SHP77 (cell line): ENCODE measurements at places on chromosomes 1 and 21.

- no peak for DNase-seq
Observed at GRCh38 chr1:9503001-9503675, 36.1 kb upstream of the SLC25A33 start.

DNA sequence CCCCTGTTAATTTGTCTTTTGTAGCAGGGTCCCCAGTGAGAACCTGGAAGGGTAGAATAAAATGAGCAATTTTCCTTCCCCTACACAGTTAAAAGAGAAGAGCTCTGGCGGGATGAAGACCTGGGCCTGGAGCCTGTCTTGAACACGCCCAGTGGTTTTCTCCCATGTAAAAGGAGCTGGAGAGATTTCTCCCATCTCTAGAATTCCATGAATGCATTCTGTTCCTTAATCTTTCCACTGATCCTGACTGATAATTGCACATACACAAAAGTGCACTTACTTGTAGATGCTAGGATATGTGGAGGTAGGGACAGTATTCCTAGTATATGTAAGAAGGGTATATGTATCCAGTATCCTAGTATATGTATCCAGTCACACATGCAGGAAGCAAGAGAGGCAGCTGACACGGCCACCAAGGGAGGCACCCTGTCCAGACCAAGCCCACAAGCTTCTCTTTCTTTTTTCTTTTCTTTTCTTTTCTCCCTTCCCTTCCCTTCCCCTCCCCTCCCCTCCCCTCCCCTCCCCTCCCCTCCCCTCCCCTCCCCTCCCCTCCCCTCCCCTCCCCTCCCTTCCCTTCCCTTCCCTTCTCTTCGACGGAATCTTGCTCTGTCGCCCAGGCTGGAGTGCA is 11.9 kb upstream of the PKNOX1 start:
- no peak for DNase-seq

DNA sequence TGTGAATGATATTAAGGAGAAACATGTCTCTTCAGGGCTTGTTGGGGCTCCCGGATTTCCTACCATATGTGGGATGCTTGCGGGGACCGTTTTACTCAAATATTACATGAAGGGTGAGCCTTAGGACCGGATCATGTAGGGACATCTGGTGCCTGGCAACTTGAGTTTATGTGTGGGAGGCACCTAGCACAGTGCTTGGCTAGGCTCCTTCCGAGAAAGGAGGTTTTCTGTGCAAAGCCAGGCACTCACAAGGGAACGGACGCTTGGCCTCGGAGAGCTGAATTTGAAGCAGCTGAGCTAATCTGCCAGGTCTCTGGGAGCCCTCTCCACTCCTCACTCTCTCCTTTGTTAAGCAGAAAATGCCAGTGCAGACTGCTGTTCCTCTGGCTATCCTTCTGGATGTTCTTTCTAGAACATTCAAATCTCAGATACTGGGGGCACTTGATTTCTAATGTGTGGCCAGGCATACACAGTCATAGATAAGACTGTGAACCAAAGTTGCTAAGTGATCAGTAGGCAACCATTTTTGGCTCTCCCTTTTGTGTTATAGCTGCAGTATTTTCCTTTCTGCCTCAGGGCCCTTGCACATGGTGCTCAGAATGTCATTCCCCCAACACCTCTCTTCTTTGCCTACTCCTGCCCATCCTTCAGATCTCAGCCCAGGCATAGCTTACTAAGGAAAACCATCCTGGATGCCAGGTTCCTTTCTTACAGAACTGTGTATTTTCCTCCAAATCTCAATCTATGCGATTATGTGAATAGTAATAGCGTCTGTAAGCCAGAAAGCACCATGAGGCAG is 216.6 kb upstream of the CSF3R start:
- no peak for DNase-seq

GRCh38 chr1:196382383-196382782 is 225.9 kb downstream of the KCNT2 start:
- DNase-seq: no peak

GRCh38 chr1:5492846-5493245 is 499.4 kb downstream of the NPHP4 start:
- no peak for DNase-seq

DNA sequence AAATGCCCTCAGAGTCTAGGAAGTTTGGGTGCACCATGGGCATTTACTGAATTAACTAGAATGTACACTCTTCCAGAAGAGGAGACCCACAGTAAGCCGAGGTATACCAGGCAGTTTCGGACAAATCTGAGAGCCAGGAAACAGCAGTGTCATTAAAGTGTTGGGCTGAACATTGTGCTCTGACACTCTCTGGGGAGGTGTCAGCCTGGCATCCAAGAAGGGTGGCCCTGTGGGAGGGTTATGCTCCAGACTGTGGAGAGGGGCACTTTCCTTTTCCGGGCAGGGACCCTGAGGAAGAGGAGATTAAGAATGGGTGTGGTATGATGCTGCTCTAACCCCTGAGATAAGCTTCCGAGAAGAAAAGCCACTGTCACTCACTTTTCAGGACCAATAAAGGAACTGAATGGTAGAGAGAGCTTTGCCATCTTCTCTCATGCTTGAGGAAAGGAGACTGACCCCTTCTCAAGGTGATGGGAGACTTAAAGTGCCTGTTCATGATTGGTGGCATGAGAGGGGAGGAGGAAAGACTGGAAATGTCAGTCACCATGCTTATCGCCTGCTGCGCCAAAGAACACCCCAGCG is 98.2 kb downstream of the UCK2 start:
- no peak for DNase-seq

DNA sequence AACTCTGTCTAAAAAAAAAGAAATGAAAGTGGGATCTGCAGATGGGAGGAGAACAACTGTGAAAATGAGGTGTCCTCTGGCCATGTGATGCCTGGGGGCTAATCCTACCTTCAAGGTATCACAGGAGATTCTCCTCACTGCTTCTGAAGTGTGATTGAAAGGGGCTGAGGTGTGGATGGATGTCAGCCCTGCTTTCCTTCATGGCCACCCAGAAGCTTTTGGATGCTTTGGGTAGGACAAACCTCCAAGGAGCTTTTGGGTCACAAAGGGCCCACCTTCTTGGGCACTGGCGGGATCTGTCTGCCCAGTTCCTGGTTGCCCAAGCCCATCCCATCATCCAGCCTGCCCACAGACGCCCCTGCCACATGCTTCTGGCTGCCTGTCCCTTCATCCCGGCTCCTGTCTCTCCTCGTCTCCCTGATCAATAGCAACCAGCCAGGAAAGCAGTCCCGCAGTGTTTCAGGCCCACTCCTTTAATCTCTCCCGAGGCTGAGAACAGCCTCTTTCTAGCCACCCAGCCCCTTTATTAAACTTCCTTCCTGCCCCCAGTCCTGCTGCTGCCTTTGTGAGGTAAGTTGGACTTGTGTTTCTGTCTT is 87.2 kb downstream of the MAN1C1 start:
- no peak for DNase-seq

GRCh38 chr1:226489718-226490425 is 58.7 kb upstream of the STUM start:
- no peak for DNase-seq

DNA sequence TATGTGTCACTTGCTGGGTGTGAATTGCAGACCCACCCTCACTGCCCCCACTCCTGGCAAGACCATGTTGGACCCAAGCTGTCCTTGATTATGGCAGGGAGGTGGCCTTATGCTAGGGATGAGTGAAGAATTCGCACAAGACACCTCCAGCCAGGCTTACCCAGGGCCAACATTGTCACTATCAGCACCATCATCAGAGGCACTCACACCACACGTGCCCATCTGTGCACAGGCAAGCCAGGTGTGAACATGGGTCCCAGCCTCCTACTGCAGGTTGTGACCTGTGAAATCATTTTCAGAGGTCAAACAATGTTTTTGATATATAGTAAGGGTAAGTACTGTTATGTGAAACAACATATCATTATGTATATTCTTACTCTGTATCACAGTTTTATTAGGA is 20.3 kb upstream of the RGS8 start:
- no peak for DNase-seq

DNA sequence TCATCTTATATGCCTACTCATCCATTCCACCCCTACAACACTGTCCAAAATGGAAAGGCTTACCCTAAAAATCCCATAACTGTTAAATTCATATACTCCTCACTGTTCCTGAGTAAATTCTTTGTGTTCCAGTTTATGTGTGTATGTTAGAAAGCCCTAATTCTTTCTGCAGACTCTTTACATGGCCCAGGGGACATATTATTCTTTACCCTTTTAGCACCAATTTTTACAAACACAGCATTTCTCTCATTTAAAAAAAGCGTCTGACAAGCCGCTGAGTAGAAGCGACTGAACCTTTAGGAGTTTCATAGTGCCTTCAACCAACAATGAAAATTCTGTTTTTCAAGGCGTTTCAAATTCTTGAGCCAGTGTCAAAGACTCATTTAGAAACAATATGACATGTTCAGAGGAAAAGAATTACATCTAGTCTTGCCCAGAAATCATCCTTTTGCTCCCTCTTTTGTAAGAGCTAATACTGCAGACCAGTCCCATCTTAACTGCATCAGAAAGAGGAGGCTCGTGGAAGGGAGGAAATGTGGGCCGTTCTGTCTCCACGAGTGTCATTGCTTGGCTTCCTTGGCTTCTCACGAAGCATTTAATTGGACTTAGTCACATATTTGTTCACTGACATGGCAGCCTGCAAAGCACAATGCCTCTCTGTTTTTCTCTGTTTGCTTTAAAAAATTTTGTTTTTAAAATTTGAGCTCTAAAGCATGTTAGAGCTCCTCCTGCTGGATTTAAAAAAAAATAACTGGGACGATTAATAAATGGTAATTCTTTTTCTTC is 21.3 kb upstream of the C1orf105 start:
- peak; percentile 34 for DNase-seq
